ENCODE measurements at places on chromosomes 7 and 10. TPM values are rescaled to one million over a fixed set of nuclear protein-coding genes. Genes with fewer than 3 reads are reported as not detected.
A peak's percentile ranks its signal among the peaks of the same experiment; 100 is the strongest.

Gene IDE
- total RNA-seq = 41.6 TPM

Gene CRPPA
- total RNA-seq = 1.6 TPM

Gene PDE6C
- not detected for total RNA-seq

- DNase-seq = peak; percentile 81
Observed at GRCh38 chr10:125982260-125982948, 86.0 kb downstream of the FANK1 start.

DNA sequence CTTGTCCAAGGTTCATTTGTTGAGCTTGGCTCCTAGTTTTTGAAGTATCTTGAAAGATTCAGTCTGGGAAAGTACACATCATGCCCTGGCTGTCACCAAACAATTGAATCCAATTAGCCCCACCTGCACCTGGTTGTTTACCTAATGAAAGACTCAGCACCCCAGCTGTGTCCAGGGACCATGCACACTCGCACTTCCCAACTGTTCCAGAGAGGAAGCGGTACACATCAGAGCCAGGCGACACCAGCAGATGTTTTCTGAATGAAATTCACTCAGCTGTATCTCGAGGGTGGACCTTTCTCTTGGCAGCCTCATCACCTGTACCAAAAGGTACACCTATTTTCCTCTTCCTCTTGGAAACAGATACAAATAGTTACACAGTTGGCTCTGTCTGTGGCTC, 216.4 kb upstream of the LRGUK start:
- DNase-seq = no peak

GRCh38 chr10:72697716-72698115, 5.8 kb downstream of the MCU start:
- peak; percentile 41 for DNase-seq

- DNase-seq = no peak
Observed at GRCh38 chr7:115728518-115728917, 302.0 kb downstream of the TFEC start.

DNA sequence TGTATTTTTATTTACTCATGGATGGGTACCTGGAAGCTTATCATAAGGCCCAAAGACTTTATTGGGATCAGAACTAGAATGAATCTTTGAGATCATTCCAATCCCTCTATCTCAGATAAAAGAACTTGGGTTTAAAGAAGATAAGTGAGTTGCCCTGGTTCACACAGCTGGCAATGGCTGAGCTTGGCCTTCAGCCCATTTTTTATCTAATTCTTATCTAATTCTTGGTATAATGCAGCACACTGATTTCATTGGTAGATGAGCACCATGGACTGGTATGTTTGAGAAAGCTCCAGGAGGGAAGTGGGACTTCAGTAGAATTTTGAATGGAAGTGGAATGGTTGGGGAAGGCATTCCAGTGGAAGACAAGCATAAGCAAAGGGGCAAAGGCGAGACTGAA, 558.9 kb downstream of the REEP3 start:
- no peak for DNase-seq

All from fibroblast of villous mesenchyme (primary cell).